ENCODE measurements at places on chromosomes 7 and 10. TPM values are rescaled to one million over a fixed set of nuclear protein-coding genes. Genes with fewer than 3 reads are reported as not detected.

Gene CTAGE8
- not detected for total RNA-seq

Gene LANCL2
- total RNA-seq, result 23.7 TPM

Gene PRKG1
- 0.33 TPM for total RNA-seq

Gene LIPN
- total RNA-seq, result not detected

Gene IGF2BP3
- 100 TPM for total RNA-seq

Gene LRRC18
- total RNA-seq, result not detected

Gene INA
- 1.1 TPM for total RNA-seq

Gene TRAPPC14
- total RNA-seq, result 4.7 TPM

Gene TLX1
- not detected for total RNA-seq

Gene PYROXD2
- 2.1 TPM for total RNA-seq

Gene ADCY1
- total RNA-seq, result 0.07 TPM

Gene SLC16A12
- not detected for total RNA-seq

Gene RHOBTB1
- 18.5 TPM for total RNA-seq

Gene ANKRD2
- total RNA-seq, result 0.67 TPM

Gene AOC1
- not detected for total RNA-seq

Gene GALNT17
- not detected for total RNA-seq

Gene PANK1
- 2.3 TPM for total RNA-seq

Gene CLCN1
- total RNA-seq, result not detected

Gene OR2A5
- total RNA-seq, result not detected

Gene ANKRD22
- total RNA-seq, result not detected

All from mammary microvascular endothelial cell (primary cell).